Keratinocyte (primary cell): ENCODE measurements at places on chromosomes 13 and 19. TPM values are rescaled to one million over a fixed set of nuclear protein-coding genes. Genes with fewer than 3 reads are reported as not detected.

The CGB7 gene
- polyA plus RNA-seq, result 0.92 to 4.1 TPM (median 1.2 TPM) in 3 replicates

The ATP1A3 gene
- polyA plus RNA-seq, result 0.05 to 0.09 TPM in 2 of 3 replicates, not detected in the other

The SSBP4 gene
- 7.5 to 11.3 TPM (median 10.8 TPM) in 3 replicates for polyA plus RNA-seq

The FGF22 gene
- 0.05 TPM in 1 of 3 replicates, not detected in the others for polyA plus RNA-seq

The CD177 gene
- polyA plus RNA-seq, result 1.1 to 1.7 TPM (median 1.2 TPM) in 3 replicates

The CLC gene
- not detected in 3 replicates for polyA plus RNA-seq

The CEACAM7 gene
- not detected in 3 replicates for polyA plus RNA-seq

The COG6 gene
- 14.4 to 25.5 TPM (median 20.7 TPM) in 3 replicates for polyA plus RNA-seq

The KLHL1 gene
- not detected in 3 replicates for polyA plus RNA-seq

The ADPRHL1 gene
- polyA plus RNA-seq, result 1.2 to 2.2 TPM (median 2.0 TPM) in 3 replicates

The SIAH3 gene
- polyA plus RNA-seq, result 0.12 to 0.19 TPM (median 0.17 TPM) in 3 replicates

The KLK14 gene
- polyA plus RNA-seq, result 0.05 to 0.63 TPM (median 0.10 TPM) in 3 replicates

The TGFBR3L gene
- polyA plus RNA-seq, result 0.28 to 0.72 TPM (median 0.68 TPM) in 3 replicates
